ENCODE measurements at places on chromosomes 11 and 22.

DNA sequence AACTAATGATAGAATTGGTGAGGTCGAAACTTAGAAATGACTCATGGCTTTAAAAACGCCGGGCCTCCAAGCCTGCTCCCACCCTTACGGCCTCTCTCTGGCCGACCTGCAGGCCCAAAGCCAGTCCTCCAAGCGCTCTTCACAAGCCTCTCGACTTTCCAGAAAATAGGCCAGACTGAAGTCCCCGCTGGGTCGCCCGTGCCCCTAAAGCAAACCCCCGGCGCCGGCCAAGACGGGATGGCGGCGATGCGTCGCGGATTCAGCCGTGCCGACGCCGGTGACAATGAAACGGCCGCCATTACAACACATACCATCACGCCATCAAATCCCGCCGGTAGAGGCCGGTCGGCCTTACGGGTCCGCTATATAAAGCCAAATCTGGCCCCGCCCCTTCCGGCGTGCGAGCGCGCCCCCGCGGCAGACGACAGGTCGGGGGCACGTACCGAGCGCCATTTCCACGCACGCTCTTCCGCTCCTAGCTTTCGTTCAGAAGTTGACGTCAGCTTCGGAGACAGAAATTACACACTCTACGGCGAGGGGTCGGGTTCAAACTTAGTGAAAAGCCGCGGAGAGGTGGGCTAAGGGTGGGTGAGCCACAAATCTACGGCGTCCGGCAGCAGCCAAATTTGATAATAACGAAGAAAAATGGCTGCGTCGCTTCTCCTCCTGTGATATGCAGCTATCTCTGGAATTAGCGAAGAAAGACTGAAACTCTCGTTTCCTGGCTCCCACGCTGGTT, at the start of gene RPL3:
Gene RPL3, minus strand, starts transcription at position 340 of the 739 bp plus-strand sequence. Its CDS starts 26 bp downstream, at position 314.
- DNase-seq: peak; percentile 98

- DNase-seq: no peak
Measured at GRCh38 chr11:110286298-110287040, 9.9 kb downstream of the RDX start.

GRCh38 chr11:32069361-32070058, 21.4 kb upstream of the RCN1 start:
- no peak for DNase-seq

GRCh38 chr11:20912922-20913512, 243.6 kb downstream of the NELL1 start:
- no peak for DNase-seq

- no peak for DNase-seq
Measured at GRCh38 chr22:19959587-19960490, 18.2 kb upstream of the TXNRD2 start.

- DNase-seq: no peak
Measured at GRCh38 chr11:6538945-6539344, 41.9 kb downstream of the DNHD1 start.

GRCh38 chr22:35660291-35661127, 12.3 kb downstream of the APOL6 start:
- no peak for DNase-seq

GRCh38 chr11:68373815-68374501, 61.6 kb downstream of the LRP5 start:
- DNase-seq: no peak

- no peak for DNase-seq
Measured at GRCh38 chr11:35029979-35030682, 108.8 kb upstream of the CD44 start.

- no peak for DNase-seq
Measured at GRCh38 chr11:102603576-102603975, 21.6 kb downstream of the MMP20 start.

DNA sequence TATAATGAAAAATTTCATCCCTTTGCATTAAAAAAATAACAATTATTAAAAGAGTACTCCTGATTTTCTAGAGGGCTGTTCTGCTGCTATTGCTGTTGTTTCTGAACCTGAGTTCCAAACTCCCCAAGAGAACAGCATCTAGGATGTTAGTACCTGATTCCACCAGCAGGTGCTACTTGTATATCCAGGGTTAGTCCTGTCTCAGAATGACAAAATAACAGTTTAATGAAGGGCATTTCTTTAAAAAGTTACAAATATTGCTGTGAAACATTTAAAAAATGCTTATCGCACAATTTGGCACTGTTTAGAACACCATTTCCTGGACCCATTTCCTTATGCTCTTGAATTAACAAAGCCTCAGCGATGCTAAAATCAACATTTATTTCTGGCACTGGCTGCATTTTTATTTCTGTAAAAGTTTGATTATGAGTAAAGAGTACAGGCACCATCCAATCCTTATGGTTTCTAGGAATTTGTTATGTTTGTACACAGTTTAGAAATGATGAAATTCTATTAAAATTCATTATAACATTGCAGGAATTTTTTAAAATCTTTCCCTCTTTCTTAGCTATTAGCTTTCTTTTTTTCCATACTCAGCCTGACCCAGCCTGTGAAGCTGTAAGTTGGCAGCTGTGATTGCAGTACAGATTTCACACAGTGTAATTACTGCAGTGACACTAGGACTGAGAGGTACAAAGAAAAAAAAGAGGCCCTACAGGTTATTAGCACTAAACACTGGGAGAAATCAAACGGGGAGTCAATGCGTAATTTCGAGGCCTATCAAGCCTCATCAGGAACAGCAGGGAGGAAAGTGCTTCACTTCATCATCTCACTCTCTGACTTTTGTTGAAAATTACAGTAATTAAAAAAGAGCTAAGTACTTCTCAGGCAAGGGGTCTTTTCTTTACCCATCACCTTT, 208.8 kb downstream of the DCDC1 start:
- DNase-seq: no peak

- no peak for DNase-seq
Measured at GRCh38 chr11:60485987-60486386, 6.6 kb upstream of the MS4A12 start.

DNA sequence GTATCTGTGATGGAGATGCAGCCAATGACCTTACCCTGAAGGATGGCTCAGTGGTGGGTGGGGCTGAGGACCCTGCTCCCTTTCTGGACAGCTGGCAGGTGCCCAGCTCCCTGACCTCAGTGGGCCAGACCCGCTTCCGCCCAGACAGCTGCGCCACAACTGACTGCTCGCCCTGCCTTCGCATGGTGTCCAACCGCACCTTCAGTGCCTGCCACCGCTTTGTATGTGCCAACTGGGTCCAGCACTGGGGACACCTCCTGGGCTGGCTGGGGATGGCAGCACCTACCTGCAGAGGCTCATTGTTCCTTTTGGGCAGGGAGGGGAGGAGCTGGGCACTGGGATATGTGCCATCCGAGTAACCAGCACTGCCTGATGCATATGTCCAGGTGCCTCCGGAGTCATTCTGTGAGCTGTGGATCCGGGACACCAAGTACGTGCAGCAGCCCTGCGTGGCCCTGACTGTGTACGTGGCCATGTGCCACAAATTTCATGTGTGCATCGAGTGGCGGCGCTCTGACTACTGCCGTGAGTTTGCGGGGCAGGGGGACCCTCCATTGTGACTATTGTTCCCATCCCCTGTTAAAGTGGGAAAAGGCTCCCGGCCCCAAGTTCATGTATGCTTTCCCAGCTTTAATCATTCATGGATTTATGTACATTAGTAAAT, 84.8 kb downstream of the OTOG start:
- no peak for DNase-seq

- DNase-seq: no peak
Measured at GRCh38 chr11:123562158-123562557, 92.3 kb downstream of the SCN3B start.

GRCh38 chr11:70024773-70025045, 53.4 kb upstream of the ANO1 start:
- no peak for DNase-seq

GRCh38 chr22:19722178-19722981, 959 bp upstream of the GP1BB start:
- no peak for DNase-seq

GRCh38 chr11:102419181-102419580, 33.4 kb downstream of the TMEM123 start:
- no peak for DNase-seq

DNA sequence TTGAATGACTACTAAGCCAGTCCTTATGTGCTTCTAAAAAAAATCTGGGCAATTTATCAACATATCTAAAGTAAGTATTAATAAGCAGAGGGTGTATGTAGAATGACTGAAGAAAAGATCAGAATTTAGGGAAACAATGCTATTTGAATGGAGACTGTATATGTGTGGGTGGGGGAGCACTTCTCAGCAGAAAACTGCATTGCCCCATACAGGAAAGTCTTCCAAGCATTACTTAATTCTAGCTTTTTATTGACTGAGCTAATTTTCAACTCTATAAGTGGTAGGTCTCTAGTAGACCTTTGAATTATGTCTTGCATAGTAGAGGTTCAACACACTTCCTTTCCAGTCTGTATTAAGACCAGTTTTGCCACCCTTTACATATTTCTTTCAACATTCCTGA, 41.7 kb downstream of the CASP12 start:
- no peak for DNase-seq

DNA sequence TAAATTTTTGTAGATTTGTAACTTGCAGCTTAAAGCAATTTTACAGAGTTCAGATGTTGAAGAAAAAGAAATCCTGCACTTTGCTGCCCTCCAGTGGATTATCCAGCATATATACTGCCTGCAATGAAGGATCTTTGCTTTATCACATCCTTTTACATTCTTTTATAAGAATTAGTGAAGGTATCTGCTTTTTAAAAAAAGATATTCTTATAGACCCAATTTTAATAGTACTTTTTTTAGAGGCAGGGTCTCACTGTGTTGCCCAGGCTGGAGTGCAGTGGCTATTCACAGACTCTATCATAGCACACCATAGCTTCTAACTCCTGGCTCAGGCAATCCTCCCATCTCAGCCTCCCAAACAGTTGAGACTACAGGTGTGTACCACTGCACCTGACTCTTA, 60.7 kb downstream of the TTC17 start:
- DNase-seq: no peak

DNA sequence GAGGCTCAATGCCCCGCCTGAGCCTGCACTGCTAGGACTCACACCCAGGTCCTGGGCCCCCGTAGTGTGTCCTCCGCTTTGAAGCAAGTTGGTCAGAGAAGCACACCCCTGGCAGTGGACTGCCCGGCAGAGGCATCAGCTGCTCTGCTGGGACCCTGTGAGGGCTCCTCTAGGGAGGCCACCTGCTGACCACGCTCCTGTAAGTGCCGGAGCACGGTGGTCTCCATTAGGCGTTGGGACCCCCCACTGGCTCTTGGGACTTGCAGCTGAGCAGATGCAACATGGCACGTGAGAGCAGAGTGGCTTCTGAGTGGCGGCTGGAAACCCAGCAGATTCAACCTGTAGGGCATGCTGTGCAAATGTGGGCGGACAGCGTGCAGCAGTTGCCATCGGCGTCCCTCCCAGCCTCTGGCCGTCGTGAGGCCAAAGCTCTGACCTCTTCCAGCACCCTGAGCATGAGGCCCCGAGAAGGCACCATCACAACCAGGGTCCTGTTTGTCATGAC, 16.9 kb downstream of the MRGPRG start:
- DNase-seq: no peak

DNA sequence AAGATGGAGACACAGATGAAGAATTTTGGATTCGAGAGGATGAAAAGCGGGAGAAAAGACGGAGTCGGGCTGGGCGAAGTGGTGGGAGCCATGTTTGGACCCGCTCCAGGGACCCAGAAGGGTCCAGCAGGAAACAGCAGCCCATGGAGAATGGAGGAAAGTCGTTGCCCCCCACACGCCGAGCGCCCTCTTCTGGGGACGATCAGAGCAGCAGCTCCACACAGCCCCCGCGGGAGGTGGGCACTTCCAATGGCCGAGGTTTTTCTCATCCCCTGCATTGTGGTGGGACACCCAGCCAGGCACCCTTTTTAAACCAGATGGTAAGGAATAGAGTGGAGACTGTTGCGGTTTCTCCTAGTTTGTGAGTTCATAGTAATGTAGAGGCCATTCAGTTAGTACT, 22.8 kb upstream of the SLC25A18 start:
- DNase-seq: no peak

DNA sequence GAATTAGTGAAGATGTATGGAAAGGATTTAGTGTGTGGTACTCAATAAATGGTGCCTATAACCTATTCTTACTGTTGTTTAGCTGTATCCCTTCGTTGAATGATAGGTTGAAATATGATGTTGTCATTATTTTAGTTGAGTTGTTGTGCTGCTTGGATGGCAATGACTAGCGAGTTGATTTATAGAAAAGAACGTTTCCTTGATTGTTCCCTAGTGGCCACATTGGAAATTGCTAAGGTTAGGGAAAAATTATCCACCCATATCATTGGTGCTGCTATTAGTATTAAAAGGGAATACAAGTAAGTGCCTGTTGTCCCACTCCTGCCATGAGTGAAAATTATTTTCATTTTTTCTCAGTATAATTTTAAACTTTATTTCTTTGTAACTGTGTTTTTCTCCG, 14.5 kb downstream of the EMSY start:
- no peak for DNase-seq

- no peak for DNase-seq
Measured at GRCh38 chr11:19697721-19698121, 14.9 kb upstream of the NAV2 start.

GRCh38 chr11:10317151-10317755, 12.4 kb downstream of the ADM start:
- DNase-seq: no peak

GRCh38 chr11:112058103-112058502, 15.7 kb downstream of the PIH1D2 start:
- no peak for DNase-seq

DNA sequence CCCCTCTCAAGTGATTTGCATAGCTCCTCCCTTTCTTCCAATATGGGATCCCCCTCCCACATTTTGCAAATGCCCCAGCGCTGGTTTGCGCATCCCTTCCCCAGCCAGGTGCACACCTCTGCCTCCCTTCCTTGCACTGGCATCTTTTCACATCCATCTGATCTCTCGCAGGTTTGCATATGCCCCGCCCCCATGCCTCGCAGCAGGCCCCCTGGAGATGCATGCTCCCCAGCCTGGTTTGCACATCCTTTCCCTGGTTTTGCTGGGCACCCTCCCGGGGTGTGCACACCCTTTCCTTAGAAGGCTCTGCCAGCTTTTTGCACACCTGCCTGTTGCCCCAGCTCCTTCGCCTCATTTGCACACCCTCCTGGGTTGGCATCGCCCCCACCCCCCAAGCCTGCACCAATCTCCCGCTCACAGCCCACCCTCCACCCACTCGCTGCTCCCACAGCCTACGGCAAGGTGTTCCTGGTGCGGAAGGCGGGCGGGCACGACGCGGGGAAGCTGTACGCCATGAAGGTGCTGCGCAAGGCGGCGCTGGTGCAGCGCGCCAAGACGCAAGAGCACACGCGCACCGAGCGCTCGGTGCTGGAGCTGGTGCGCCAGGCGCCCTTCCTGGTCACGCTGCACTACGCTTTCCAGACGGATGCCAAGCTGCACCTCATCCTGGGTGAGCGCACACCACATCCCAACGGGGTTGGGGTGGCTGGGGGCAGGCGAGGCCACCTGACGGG, 917 bp downstream of the RPS6KA4 start:
- DNase-seq: no peak

All from activated CD4-positive, CD25-positive, alpha-beta regulatory T cell (primary cell).